B cell (primary cell): ENCODE measurements at places on chromosomes 4 and X. TPM values are rescaled to one million over a fixed set of nuclear protein-coding genes. Genes with fewer than 3 reads are reported as not detected.

GRCh38 chrX:65596270-65597034 is 61.9 kb upstream of the LAS1L start:
- peak; percentile 35 for DNase-seq
- no peak overlapping the region for H3K4me3 ChIP-seq
- no peaks in the 10 kb centered on the region for H3K27me3 ChIP-seq
- H3K27ac ChIP-seq: peak overlapping the region; percentile 90
- peaks cover 54% of the 10 kb centered on the region for H3K4me1 ChIP-seq

DNA sequence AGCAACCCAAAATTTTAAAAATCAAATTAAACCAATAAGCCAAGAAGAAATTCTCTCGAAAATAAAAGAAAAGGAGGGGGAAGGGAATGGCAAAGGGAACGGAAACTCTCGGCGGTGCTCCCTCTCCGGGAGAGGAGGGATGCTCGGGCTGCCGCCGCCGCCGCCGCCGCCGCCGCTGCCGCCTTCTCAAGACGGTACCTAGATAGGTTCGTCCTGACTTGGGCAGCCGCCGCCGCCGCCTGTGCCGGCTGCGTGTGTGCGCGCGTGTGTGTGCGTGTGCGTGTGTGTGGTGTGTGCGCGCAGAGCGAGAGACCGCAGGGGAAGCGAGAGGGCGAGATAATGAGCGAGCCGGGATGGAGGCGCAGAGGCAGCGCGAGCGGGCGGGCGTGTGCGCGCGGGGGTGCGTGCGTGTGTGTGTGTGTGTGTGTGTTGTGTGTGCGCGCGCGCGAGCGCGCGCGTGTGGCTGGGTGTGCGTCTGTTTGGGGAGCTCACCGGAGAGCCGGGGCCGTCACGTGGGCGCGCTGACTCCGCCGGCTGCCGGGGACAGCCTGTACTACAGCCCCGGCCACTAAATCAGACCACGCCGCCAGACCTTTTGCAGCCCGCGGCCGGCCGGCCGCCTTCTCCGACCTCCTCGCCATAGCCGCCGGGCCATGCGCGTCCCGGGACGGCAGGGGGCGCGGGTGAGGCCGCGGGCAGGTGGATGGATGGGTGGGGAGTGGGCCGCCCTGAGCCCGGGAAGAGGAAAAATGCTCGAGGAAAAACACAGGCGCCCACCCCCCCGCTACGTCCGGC is 111.6 kb downstream of the DHX15 start:
- peak overlapping the region; percentile 65 for H3K4me3 ChIP-seq
- no peaks in the 10 kb centered on the region for H3K36me3 ChIP-seq
- no peak overlapping the region for H3K27ac ChIP-seq

DNA sequence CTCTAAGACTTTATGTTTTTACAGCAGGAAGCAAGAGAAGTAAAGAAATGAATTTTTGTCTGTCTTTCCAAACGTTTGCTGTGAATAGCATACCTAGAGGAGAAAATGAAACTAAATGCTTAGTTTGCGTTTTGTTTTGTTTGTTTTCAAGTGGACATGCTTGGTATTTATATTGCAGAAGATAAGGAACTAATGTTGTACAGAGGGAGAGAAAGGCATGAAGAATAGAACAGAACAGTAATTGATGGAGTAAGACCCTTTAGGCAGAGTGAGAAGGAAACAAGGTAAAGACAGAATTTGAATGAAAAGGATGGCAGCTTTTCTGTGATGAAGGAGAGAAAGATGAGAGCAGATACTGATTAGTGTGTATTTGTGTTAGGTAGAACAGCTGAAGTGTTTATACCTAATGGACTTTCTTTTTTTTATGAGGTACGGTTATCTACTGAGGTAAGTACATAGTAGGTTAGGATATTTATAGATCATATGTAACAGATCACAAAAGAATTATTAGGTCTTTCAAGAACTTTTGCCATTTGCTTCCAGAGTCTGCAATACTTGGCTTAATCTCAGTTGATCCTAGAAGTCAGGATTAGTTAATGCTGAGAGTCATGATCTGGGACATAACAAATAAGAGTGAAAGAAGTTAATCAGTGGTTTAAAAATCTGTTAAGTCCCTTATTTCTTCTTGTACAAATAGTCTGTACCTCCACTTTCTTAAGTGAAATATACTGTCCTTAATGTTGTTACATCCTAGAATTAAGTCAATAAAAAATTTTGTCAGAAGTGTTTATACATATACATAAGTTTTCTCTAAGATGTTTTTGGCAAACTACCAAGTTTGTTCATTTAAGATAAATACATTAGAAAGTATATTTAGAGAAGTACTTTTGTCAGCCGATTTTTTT is 36.8 kb downstream of the FABP2 start:
- no peaks in the 10 kb centered on the region for H3K36me3 ChIP-seq
- H3K27ac ChIP-seq: no peak overlapping the region
- no peak for DNase-seq
- H3K4me3 ChIP-seq: no peak overlapping the region
- no peaks in the 10 kb centered on the region for H3K4me1 ChIP-seq

DNA sequence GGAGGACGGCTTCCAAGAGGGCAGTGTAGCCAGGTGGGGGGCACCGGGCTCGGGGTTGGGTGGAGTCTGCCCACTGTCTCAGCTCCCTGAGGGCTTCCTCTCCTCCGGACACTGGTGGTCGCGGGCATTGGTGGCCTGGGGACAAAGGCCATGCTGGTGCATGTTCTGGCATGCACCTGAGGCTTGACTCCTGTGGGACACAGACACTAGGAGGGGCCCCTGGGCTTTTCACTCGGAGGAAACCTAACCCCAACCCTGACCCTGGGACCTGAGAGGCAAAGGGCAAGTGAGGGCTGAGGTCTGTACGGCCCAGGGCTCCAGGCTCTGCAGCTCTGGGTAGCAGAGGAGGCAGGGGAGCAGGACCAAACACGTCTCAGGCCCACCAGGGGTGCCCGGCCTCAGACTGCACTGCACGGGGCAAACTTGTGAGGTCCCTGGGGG is 22.3 kb upstream of the FGFR3 start:
- H3K27me3 ChIP-seq: peaks cover 16% of the 10 kb centered on the region
- no peak for DNase-seq
- no peak overlapping the region for H3K4me3 ChIP-seq
- H3K36me3 ChIP-seq: no peaks in the 10 kb centered on the region
- peaks cover 27% of the 10 kb centered on the region for H3K4me1 ChIP-seq
- H3K27ac ChIP-seq: no peak overlapping the region

ZNF141 gene
- total RNA-seq: 68.1 and 73.0 TPM in 2 replicates

RAB39B gene
- total RNA-seq: 7.8 and 8.8 TPM in 2 replicates
